ENCODE measurements at places on chromosomes 5 and 9. TPM values are rescaled to one million over a fixed set of nuclear protein-coding genes. Genes with fewer than 3 reads are reported as not detected.

DNA sequence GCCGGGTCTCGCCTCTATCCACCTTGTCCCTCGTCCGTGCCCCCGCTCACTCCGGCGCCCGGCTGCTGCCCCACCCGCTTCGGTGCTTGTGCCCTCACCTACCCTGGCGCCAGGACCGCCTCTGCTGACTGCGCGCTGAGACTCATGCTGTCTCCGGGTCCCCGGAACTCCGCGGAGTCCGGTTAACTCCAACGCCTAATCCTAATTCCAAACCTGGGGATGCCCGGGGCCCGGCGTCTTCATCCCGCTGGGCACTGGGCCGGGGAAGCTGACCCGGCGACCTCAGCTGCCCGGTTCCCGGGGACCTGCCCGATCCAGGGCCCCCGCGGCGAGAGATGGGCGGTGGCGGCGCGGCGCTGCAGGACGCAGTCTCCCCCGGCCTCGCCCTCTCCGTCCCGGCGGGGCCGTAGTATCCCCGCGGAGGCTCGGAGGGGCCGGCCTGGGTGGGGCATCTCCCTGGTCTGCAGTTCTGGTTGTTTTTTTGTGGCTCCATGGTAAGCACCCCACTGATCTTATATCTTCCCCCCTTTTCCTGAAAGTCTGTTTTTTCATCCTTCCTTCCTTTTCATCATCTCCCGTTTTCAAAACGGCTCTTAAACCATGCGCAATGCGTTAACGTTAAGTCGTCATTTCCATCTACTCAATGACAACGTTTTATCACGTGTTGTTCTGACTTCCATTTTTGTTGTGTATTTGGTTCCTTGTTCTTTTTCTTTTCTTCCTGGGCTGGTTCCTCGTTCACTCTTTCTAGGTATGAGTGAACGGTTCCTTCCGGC is 41.1 kb upstream of the PLEKHG4B start:
- peak; percentile 63 for DNase-seq

DNA sequence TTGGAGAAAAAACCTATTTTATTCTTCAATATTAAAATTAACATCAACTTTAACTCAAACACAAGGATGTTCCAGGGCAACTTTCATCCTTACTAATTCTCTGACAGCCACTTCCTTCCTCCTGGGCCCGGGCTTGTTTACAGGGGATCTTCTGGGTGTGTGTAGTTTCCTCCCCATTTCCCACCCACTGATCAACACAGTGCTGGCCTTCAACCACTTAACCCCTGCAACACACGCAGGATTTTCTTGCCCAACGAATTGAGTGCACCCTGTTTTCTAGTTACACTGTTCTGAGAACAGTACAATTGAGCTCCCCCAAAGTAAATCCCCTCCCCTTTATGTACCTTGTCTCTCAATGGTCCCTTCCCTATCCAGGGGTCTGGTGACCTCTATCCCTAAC is 83.1 kb upstream of the RANBP3L start:
- no peak for DNase-seq

SPINK7 gene
- not detected for total RNA-seq

PARP8 gene
- total RNA-seq: 19.9 TPM

PRKAA1 gene
- total RNA-seq: 30.2 TPM

B4GALT1 gene
- total RNA-seq: 5.5 TPM
